ENCODE measurements at places on chromosomes 16 and 17.
A peak's percentile ranks its signal among the peaks of the same experiment; 100 is the strongest.

GRCh38 chr16:72066747-72067146, 3.7 kb downstream of the HPR start:
- DNase-seq: no peak

- DNase-seq: no peak
Observed at GRCh38 chr17:7130621-7131422, 16.2 kb upstream of the ASGR2 start.

DNA sequence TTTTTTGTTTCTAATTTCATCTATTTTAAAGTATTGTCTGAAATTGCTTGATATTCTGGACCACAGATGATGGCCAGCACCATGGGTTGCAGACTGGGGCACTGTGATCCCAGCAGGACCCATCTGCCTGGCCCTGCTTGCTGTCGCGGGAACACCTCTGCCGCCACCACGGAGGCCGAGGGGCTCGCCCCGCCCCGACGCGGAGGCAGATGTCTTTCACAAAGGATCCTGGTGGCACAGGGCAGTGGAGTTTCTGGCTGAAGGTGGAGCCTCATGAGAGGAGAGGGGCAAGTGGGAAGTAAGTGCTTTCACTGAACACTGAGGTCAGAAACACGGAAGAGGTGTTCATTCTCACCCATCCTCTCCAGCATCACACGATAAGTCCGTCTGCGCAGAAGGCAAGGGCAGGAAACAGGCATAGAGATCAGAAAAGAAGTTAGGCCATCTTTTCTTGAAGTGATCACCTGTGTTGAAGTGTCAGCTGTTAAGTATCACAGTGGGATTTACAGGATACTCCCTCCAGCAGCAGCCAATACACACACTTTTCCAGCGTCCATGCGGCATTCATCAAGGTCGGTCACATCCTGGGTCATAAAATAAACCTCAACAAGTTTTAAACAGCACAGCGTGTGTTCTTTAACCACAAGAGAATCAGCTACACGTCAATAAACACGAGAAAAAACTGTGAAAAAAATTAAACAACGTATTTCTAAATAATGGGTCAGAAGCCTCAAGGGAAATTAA, 194.5 kb downstream of the RPTOR start:
- DNase-seq: no peak

DNA sequence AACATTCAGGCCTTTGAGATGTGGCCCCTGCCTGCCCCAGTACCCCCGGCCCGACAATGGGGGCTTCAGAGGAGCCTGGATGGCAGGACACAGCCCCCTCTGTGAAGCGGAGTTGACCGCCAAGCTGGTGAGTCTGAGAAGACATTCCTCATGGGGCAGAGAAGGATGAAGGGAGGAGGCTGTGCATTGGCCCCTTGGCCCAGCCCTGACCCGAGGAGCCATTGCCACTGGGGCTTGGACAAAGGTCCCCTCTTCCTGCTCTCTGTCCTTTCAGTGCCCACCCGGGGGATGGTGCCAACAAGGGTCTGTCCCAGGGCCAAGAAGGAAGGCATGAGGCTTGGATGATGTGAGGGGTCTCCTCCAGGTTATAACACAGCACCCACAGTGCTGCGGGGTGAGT, 30.9 kb upstream of the PHB1 start:
- no peak for DNase-seq

DNA sequence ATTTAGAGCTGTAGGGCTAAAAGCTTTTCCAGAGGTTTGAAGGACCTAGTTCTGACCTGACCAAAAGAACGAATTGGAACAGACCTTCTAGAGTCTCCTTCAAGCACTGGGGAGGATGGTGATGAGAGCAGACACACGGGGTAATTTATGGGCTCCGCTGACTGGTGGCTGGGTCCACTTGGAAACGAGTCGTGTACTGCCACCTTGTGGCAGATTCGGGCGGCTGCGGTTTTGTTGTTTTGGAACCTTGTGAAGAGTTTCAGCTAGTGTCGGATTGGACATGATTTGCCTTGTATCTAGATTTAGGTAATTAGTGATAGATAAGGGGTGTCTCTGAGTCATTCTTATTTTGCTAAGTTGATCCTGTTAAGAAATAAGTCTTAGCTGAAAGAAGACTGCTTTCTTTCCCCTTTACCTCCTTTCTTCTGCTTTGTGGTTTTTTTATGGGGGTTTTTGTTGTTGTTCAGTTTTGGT, 98.9 kb downstream of the AATF start:
- DNase-seq: peak; percentile 65

DNA sequence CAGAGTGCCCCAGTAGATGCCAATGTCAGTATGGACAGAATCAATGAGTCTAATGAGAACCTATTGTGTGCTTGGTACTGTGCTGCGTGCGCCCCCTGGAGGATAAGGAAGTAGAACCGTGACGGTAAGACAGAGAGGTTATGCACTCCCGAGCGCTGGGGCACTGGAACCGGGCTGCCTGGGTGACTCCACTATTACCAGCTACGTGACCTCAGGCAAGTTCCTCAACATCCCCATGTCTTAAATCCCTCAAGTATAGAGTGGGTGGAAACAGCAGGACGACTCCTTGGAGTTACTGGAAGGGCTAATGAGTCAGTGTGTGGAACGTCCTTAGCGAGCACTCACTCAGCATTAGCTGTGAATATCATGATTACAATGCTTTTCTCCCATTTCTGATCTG, 16.2 kb downstream of the CHST4 start:
- DNase-seq: peak; percentile 29

DNA sequence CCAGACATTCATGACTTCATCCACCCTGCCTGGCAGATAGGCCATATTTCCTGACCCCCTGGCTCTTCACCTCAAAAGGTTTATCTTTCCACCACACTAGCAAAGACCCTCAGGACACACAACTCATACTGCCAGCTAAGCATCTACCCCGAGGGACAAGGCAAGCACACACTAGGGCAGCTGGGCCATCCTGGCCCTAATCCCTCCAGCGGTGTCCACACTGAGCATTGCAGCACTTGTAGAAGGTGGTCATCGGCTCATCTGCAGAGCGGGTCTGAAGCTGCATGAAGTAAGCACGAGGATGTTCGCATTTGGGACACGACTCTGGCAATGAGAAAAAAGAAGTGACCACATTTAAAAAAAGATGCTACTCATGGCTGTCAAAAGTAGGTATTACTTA, 6.2 kb downstream of the POLR3K start:
- no peak for DNase-seq

- DNase-seq: no peak
Observed at GRCh38 chr16:9351841-9352434, 260.5 kb downstream of the HAPSTR1 start.
